ENCODE measurements at places on chromosomes 5 and 9.
A peak's percentile ranks its signal among the peaks of the same experiment; 100 is the strongest.

GRCh38 chr5:157201857-157202256 is 21.2 kb downstream of the ITK start:
- no peak for DNase-seq

DNA sequence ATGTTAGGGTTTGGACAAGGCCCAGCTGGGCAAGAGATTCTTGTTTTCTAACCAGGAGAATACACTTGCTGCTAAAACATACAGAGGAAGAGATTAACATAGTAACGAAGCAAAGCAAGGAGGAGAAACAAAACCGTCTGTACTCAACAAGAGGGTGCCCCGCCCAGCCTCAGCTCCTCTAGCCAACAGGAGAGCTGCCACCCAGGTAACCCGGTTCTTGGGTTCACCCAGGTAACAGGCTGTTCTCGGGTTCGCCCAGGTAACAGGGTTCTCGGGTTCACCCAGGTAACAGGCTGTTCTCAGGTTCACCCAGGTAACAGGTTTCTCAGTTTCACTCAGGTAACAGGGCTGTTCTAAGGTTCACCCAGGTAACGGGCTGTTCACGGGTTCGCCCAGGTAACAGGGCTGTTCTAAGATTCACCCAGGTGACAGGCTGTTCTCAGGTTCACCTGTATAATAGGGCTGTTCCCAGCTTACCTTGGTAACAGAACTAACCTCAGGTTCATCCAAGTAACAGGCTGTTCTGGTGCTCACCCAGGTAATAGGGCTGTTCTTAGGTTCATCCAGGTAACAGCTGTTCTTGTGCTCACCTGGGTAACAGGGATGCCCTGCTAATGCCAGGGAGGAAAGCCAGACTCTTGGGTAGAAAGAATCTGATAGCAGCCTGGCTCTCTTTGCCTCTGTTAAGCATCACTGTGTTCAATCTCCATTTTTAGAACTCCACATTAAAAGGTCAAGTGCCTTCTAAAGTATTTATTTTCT is 271.6 kb downstream of the SYK start:
- peak; percentile 30 for DNase-seq

- DNase-seq, result no peak
Observed at GRCh38 chr5:95808013-95808685, 14.4 kb downstream of the GLRX start.

DNA sequence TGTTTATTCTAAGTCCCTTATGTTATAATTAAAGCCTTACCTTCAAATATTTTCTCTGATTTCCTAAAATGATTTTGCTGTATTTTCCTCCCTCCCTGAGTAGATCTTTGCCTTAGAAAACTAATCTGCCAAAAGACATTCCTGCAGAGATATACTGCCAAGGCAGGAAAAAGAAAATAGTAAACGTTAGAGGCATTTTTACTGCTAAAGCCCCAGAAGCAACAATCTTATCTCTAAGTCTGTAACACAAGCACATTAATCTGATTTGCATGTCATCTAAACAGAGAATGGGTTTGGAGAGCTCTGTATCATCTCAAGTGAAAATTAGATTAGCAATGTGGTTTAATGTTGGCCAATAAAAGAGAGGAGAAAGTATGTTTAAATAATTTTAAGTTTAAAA is 847.7 kb downstream of the MAT2B start:
- DNase-seq, result no peak

DNA sequence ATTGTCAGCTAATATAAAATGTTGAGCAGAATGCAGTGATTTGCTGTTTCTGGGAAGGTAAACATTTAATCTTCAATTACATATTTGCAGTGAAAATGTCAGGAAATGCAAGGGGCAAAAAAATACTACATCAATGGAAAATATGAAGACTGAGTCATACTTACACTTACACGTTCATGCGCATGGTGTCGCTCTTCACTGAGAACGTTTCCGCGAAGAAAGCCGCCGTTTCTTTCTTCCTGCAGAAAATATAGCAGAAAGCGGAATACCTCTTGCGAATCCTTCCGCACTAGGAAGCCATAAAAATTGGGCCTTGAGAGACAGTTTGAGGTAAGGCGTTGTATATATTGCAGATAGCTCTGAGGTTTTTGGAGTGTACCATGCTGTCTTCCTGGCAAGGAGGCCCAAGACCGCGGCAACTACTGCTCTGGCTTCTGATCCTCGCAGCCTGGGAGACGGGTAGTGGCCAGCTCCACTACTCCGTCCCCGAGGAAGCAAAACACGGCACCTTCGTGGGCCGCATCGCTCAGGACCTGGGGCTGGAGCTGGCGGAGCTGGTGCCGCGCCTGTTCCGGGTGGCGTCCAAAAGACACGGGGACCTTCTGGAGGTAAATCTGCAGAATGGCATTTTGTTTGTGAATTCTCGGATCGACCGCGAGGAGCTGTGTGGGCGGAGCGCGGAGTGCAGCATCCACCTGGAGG is at the start of gene PCDHA13:
PCDHA13 (plus strand) TSS at position 236 of the 702 bp plus-strand sequence; CDS start at position 381, 145 bp downstream.
- DNase-seq, result no peak

DNA sequence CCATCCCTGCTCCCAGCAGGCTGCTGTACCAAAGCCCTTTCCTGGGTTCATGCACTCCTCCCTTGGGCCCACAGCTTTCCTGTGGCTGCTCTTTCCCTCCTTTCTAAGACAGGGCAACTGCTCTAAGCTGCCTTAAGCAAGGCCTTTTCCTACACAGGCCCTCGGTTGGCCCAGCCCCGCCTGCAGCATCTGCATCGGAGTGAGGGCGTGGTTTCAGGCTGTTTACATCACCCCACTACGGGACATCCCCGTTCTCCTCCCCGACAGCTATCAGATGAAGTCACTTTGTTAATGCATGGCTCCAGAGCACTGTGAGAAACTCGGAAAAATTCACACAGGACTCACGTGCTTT is 3.4 kb downstream of the DPH7 start:
- DNase-seq, result no peak

GRCh38 chr9:130988905-130989304 is 20.1 kb upstream of the LAMC3 start:
- DNase-seq, result no peak

DNA sequence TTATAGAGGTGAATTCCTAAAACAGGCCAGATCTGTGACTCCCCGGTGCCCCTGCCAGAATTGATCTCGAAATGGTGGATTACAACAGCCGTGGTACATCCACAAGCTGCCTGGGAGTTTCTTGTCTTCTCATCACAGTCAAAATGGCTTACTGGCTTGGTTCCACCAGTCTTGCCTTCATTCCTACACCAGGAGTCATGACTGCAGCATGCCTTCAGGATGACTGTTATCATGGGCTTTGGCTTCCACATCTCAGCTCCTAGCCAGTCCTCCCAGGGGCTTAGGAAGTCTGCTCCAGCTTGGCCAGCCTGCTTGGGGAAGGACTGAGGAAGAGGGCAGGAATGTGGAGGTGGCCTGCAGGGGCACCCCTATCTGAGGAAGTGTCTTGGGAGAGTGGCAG is 132.9 kb upstream of the NR3C1 start:
- no peak for DNase-seq

DNA sequence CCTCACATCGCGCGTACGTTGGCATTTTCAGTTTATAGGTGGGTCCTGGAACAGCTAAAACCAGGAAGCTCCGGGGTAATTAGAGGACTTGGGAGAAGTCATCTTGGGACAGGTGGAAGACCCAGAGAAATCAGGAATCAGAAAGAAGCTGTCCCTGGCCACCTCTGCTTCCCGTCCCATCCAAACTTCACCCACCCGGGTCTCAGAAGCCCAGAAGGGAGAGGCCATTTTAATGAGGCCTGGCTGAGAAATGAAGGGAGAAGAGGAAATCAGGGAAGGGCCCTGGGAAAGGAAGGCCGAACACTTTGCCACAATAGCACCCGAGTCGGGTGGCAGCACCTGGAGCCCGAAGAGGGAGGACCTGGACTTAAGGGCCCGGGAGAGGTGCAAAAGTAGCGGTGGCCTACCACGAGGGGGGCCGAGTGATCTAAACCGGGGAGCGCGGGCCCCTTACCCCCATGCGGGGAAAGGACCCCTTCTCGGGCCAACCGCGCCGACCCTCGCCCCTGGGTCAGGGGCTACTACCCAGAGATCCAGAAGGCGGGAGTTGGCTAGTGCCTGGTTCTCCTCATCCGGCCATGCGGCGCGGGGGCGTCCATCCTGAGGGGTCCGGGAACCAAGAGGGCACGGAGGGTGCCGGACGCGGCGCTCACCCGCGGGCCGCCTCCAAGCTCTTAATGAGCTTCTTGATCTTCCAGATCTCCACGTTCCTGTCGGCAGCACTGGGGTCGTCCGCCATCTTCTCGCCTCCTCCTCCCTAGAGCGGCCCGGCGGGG is 668 bp downstream of the ETF1 start:
- no peak for DNase-seq

DNA sequence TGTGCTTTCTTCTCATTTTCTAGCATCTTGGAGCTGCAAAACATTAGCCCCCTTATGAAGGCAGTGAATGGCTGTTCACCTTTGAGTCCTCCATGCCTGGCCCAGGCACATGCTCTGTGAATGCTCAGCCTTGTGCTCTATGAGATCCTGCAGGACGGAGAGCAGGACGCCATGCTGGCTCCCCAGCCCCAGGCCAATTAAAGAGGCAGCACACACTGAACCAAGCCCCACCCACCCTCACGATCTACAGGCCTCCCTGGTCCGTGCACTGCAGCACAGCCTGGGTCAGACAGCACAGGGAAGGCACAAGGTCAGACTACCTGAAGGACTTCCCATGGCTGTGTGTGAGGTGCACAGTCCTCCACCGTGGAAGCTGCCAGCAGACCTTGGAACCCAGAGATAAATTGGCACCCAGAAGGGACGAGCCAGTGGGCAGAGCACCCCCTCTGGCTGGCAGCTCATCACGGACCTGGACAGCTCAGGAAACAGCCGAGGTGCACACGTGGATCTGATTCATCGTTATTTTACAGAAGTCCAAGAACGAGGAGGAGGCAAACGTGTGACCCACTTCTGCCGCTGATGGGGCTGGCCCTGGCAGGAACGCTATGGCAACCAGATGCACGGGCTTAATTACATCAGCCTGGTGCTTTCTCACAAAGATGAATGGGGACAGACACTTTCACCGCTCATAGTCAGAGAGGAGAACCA is 59.5 kb downstream of the OLFM1 start:
- DNase-seq, result no peak

Data from NCI-H2029 (cell line).